ENCODE measurements at places on chromosomes 7 and 10.

DNA sequence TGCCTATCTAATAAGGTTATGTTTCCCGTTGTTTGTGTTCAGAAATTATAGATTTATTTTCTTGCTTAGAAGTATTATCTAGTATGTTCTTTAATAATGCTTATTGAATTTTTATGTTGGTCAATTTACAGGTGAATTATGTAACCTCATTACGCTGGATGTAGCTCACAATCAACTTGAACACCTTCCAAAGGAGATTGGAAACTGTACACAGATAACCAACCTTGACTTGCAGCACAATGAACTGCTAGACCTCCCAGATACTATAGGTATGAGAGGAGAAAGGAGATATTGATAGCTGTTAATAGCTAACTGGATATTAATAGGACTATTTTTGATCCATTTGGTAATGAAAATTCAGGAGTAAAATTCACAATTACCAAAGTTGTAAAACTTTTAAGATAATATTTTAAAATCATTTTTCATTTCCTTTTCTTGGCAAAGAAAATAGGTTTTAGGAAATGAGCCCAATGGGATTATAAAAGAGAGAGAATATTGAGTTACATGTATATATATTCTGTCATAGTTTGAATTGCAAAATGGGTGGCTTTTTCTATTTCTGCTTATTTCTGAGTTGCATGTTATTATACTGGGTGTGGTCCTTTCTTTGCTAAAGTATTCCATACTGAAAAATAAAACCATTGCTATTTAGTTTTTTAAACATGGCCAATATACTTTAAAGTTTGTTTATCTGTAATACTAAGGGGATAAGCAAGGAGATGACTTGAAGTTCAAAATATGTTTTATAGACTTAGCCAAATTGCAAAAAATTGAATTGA, 66.3 kb downstream of the SHOC2 start:
- no peak for DNase-seq

GRCh38 chr7:81233208-81233940, 314.5 kb upstream of the SEMA3C start:
- no peak for DNase-seq

DNA sequence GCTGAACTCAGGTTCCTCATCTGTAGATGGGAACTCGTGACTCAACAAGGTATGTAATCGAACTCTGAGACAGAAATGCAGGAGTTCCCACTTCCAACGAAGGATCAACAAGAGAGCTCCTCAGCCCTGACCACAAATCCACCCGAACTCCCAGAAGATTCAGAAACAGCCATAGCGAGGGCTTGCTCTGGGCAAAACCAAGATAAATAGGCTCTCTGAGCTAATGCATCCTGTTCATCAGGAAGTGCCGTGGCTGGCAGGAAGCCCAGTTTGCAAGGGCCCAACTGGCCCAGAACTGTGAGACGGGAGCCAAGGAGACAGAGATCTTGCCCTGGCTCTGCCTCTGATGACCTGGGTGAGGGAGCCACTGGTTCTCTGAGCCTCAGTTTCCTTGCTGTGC, 141.7 kb upstream of the PFKP start:
- no peak for DNase-seq

DNA sequence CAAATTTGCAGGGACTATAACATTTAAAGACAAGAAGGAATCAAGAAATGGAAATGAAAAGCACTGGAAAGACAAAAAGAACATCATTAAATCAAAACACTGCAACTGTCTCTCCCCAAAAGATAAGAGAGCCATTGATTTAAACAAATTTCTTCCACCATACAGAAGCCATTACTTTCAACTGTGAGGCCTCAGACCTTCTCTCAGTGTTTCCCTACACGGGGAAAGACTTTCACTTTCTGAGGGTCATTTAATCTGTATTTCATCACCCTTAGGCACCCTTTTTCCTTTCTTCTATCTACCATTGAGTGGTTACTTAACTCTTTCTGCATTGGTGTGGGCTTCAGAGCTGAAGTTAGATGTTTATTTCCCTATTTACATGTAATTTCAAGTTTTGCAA, 47.5 kb downstream of the CCDC172 start:
- DNase-seq, result no peak

GRCh38 chr10:110995301-110995700, 75.9 kb downstream of the SHOC2 start:
- DNase-seq, result no peak

All from nucleus accumbens (tissue), 56 donors.